ENCODE measurements at places on chromosomes 13 and 19.

- DNase-seq = no peak
These were observed 48.5 kb upstream of the KL start for GRCh38 chr13:32967584-32968182.

- DNase-seq = no peak
These were observed 9.3 kb upstream of the FBXL3 start for GRCh38 chr13:77036279-77036678.

- DNase-seq = no peak
These were observed 72.9 kb upstream of the TEX29 start for GRCh38 chr13:111247552-111247951.

DNA sequence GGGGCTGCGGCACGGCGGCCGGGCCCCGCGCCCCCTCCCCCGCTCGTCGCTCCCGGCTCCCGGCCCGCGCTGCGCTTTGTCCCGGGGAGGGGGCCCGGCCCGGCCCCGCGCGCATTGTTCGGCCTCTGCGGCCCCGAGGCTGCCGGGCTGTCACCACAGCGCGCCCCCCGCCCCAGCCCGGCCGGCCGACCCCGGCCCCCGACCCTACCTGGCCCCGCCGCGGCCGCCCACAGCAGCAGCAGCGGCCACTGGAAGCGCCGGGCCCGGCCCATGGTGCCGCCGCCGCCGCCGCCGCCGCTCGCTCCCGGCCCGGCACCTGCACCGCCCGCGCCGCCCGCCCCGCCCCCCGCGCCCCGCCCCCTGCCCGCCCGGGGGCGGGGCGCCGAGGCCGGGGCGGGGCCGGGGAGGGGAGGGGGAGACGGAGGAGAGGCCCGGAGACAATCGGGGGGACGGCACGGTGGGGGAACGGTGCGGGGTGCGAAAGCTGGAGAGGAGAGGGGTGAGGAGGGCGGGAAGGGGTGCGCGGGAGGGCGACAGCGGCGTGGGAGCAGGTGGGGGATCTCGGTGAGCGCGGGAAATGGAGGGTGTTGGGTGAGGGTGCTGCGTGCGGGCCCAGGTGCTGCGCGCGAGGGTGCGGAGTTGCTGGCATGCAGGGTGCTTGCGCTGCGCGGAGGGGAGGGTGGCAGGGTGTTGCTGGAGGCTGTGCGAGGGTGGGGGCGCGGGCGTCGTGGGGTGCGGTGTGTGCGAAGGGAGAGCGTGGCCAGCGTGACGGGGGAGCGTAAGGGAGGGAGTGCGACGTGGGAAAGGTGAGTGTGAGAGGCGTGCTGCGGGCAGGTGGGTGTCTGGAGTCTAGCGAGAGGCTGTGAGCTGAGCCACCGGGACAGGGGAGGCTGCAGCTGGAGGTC lies at the start of gene CADM4:
TSS of gene CADM4 (minus strand) at position 332 of the 905 bp plus-strand sequence. CDS start at position 272, 60 bp downstream.
- DNase-seq = peak; percentile 32

DNA sequence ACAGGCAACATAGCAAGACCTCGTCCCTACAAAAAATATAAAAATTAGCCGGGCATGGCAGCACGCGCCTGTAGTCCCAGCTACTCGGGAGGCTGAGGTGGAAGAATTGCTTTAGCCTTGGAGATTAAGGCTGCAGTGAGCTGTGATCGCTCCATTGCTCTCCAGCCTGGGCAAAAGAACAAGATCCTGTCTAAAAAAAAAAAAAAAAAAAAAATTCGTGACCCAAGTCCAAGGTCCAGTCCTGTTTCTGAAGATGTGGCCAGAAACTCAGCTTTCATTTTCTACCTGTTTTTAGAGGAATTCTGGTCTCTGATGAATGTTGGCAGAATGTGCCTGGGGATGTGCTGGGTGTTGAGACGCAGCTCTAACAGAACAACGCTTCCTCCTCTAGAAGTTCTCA lies 1.9 kb upstream of the PGPEP1 start:
- no peak for DNase-seq

DNA sequence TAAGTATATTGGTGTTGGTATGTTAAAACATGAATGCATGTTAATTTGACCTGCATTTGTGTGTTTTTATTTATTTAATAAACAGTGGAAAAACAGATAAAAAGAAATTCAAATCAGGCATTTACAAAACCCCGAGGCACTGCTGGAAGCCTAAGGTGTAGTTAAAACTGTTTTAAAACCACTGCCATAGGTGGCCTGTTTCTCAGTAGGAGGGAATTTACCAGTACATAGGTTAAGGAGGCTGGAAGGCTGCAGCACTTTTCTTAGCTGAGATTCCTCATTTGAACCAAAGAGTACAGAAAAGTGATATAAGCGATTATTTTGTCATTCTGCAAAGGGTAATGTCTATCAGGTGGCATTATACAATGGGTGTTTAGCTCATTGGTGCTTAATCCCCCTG lies 99.6 kb downstream of the PAN3 start:
- no peak for DNase-seq

GRCh38 chr19:14370169-14370939 lies 10.9 kb upstream of the ADGRE5 start:
- DNase-seq = peak; percentile 67

GRCh38 chr19:1112268-1113029 lies 8.7 kb downstream of the GPX4 start:
- no peak for DNase-seq

DNA sequence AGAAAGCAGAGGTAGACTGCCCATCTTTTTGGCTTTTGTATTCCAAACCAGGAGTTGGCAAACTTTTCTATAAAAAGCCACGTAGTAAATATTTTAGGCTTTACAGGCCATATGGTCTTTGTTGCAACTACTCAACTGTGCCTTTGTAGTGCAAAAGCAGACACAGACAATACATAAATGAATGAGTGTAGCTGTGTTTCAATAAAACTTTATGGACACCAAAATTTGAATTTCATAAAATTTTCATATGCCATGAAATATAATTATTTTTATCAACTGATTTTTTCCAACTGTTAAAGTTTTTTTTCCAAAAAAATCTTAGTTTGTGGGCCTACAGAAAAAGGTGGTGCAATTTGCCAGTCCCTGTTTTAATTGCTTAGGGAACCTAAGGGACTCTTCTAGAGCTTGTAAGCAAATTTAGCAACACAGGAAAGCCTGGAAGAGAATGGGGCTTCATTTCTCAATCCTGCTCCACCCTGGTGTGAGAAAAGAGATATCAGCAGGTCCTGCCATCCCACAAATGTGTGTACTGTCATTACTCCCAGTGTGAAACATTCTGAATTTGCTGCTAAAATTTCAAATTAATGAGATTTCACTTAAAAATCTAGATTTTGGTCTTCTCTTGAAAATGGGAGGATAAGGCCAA lies 194.2 kb downstream of the RGCC start:
- DNase-seq = no peak

DNA sequence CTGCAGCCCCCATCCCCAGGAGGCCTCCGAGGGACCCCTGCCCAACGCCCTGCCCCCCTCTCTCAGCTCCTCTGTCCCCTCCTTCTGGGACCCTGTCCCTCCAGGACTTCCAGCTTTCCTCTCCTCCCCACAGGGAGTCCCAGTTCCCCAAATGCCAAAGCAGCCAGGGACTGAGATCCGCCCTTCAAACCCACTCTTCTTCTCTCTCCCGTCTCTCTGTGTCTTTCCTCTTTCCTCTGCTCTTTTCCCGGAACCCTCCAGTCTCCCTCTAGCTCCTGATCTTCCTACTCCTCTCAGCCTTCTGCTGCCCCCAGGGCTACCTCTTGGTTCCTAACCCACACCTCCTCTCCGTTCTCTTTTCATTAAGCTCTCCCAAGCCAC lies 377 bp downstream of the CA11 start:
- no peak for DNase-seq

GRCh38 chr13:85969331-85969730 lies 170.1 kb upstream of the SLITRK6 start:
- DNase-seq = no peak

DNA sequence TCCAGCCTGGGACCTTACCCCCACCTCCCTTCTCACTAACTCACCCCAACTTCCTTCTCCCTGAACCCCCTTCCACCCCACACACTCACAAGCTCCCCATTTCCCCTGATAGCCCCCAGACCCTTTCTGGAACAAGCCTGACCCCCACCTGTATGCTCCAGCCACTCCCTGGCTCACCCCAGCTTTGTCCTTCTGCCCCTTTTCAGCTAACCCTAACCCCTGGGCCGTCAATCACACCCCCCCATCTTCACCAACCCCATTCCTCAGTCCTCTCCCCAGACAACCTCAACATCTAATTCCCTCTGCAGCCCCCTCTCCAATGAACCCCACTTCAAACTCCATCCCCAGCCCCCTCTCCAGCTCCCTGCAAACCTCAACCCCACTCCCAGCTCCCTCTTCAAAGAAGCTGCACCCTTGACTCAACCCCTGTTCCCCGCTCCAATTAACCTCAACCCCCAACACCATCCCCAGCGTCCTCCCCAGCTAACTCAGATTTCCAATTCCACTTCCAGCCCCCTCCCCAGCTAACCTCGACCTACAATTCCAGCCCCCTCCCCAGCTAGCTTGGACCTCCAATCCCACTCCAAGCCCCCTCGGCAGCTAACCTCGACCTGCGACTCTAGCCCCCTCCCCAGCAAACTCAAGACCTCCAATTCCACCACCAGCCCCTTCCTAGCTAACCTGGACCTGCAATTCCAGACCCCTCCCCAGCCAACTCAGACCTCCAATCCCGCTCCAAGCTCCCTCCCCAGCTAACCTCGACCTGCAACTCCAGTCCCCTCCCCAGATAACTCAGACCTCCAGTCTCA lies 929 bp downstream of the GNG7 start:
- DNase-seq = no peak

- no peak for DNase-seq
These were observed 1.1 kb downstream of the TSSK6 start for GRCh38 chr19:19514215-19514657.

DNA sequence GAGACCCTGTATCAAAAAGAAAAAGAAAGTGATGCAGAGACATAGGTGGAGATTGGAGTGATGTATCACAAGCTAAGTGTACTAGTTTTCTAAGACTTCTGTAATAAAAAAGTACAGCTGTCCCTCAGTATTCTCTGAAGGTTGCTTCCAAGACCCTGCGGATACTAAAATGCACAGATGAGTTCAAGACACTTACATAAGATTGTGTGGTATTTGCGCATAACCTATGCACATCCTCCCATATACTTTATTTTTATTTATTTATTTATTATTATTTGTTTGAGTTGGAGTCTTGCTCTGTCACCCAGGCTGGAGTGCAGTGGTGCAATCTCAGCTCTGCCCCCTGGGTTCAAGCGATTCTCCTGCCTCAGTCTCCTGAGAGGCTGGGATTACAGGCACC lies 13.6 kb upstream of the HAS1 start:
- DNase-seq = no peak

DNA sequence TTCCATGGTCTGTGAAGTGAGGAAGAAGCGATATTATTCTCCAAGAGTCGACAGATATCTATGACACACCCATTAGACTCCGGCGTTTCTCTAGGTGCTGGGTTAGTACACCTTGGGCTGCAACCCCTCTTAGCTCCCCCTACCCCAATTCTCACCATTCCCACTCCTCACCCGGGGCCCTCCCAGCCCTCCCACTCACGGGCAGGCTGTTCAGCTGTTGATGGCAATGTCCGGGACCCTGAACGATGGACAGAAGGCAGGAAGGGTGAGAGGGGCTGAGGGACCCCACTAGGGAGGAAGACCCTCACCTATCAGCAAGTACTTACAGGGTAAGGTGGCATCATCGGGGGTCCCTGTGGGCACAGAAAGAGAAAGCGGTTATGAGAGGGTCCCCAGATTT lies 9.2 kb downstream of the LGALS4 start:
- DNase-seq = no peak

- DNase-seq = no peak
These were observed 9.3 kb downstream of the POLR2E start for GRCh38 chr19:1085676-1086442.

- no peak for DNase-seq
These were observed 2723.9 kb downstream of the PCDH9 start for GRCh38 chr13:64506246-64506645.

GRCh38 chr19:51327066-51328001 lies 14.6 kb downstream of the VSIG10L start:
- peak; percentile 10 for DNase-seq

- DNase-seq = no peak
These were observed 4.5 kb downstream of the SLITRK1 start for GRCh38 chr13:83877651-83878355.

Measured in CD4-positive, alpha-beta T cell treated with Interleukin-15 for 4 hours (primary cell).